ENCODE measurements at places on chromosomes 5 and 9. TPM values are rescaled to one million over a fixed set of nuclear protein-coding genes. Genes with fewer than 3 reads are reported as not detected.

DNA sequence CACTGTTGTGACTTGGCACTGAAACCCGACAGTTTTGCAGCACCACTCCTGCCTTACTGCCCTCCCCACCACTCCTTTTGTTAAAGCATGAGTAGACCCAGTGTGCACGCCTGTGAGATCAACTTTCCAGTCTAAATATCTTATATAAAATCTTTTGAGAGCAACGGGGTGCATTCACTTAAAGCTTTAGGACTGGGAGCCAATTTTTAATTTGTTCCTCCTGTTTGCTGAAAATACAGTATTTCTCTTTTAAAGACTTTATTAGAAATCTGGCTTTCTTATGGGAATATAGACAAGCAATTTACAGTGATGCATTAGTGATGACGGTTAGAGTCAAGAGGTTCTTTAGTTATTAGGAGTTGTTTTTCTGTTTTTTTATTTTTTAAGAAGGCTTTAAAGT, 397.5 kb downstream of the TMEM167A start:
- DNase-seq, result no peak

DNA sequence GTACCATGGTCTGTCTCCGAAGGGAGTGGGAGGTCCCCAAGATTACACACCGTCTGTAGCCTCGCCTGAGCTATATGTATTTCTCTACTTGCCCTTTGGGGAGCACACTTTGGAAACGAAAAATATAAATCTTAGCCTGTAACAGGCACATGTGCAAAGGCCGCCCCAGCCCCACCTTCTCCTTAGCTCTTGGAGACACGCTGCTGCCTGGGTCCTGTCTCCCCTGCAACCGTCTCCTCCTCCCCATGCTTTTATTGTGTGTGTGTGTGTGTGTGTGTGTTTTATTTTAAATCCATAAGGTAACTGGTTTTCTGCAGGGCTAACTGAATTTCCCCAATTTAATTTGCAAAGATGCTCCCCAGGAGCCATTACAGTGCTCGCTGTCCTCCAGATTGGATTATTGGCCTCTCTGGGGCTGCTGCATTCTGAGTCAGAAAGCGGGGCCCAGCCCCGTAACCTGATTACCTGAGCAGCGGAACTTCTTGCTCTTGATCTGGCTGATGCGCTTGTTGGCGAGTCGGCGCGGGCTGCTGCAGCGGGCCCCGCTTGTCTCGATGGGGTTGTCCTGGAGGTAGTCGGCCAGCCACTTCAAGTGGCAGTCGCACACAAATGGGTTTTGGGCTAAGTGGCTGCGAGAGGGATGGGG, 193.3 kb upstream of the PANK3 start:
- DNase-seq, result no peak

DNA sequence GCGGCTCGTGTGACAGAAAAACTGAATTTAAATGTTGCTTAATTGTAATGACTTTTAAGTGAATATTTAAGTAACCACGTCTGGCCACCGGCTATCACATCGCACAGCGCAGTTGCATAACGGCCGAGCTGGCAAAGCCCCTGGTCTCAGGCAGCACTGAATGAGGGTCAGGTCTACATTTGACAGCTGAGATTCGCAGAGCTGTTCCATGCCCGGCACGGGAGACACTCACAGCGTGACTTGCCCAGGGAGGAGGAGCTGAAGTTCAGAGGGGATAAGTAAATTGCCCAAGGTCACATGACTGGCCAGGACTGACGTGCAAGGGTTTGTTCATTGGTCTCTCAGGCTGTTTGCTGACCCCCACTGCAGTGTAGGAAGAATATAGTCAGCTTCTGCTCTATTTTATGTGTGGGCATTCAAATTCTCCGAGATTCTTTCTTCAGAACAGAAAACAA, 17.4 kb upstream of the COL5A1 start:
- peak; percentile 5 for DNase-seq

DNA sequence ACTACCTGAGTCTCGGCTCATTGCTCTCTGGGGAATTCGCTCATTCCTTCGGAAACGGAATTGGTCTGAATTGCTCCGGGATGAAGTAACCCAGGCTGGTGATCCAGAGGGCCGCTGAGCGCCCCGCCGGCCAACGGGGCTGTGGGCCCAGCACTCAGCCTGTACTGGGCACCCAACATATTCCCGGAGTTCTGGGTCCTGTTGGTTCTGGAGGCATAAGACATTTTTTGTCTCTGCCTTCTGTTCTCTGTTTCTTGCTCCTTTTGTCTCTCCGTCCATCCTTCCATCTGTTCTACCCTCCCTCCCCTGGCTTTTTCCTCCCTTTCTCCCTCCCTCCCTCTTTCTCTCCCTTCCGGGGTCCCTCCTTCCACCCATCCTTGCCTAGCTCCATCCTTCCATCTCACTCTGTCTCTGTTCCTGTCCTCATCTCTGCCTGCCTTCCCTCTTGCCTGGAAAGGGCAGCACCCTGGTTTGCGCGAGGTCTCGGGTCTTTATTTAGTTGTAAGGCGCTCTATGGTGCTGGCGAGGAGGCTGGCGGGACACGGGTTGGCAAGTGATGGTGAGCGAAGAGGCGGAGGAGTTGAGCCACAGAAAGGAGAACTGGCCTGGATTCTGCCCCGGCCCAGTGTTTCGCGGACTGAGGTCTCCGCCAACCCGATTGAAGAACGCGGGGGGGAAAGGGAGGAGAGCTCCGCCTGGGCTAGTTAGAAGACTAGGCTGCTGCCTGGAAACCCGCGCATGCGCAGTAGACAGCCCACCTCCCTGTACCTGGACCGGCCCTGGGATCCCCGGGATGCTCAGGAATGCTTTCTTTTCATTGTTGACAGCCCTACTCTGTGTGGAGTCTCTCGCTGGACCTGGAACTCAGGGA, 1468.0 kb downstream of the FOXD4L5 start:
- DNase-seq, result peak; percentile 90

DNA sequence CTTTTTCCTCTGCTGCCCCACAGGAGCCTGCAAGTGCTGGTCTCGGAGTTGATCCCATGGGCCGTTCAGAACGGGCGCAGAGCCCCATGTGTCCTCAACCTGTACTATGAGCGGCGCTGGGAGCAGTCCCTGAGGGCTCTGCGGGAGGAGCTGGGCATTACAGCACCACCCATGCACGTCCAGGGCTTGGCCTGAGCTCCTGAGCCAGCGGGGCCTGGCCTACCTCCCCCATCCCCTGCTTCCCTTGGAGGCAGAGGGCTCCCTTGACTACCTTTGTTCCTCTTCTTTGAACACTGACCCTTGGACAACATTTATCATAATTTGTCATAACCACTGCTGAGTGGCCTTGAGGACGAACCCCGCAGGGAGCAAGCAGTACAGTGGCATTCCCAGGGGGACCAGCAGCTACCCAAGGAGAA, 6.9 kb upstream of the SLC27A4 start:
- no peak for DNase-seq

- DNase-seq, result peak; percentile 90
These were observed 52.4 kb downstream of the AHRR start for GRCh38 chr5:373710-374602.

RNF208 gene
- total RNA-seq, result 13.9 TPM

GRCh38 chr9:4799033-4799430, 6.3 kb downstream of the RCL1 start:
- DNase-seq, result no peak

DNA sequence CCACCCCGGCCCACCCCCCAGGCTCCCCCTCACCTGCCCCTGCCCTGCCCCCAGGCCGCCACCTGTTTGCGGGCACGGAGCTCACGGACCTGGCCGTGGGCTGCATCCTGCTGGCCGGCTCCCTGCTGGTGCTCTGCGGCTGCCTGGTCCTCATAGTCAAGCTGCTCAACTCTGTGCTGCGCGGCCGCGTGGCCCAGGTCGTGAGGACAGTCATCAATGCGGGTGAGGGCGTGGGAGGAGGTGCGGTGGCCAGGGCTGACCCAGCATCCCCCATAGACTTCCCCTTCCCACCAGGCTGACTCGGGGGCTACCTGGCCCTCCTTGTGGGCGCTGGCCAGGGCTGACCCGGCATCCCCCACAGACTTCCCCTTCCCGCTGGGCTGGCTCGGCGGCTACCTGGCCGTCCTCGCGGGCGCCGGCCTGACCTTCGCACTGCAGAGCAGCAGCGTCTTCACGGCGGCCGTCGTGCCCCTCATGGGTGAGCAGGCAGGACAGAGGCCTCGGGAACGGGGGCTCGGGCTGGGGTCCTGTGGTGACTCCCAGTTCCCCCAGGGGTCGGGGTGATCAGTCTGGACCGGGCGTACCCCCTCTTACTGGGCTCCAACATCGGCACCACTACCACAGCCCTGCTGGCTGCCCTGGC, 3.5 kb downstream of the SLC34A3 start:
- no peak for DNase-seq

GRCh38 chr5:72815580-72816283, 729 bp upstream of the TNPO1 start:
- no peak for DNase-seq

DNA sequence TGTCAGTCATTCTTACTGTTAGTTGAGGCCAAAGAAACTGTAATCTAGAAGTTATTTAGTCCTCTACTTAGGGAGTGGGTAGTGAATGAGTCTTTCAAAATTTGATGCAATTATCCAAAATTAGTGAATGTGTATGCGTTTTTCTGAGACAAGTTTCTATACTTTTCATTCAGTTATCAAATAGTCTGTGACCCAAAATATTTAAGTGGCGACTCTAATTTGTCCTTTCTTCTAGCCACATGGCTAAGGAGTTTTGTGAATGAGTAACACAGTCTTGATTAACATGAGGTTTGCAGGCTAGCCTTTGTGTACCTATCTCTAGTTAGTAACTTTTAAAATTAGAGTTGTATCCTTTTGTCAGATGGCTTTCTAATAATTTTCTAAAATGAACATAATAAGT, 45.6 kb downstream of the COMMD10 start:
- DNase-seq, result no peak

DNA sequence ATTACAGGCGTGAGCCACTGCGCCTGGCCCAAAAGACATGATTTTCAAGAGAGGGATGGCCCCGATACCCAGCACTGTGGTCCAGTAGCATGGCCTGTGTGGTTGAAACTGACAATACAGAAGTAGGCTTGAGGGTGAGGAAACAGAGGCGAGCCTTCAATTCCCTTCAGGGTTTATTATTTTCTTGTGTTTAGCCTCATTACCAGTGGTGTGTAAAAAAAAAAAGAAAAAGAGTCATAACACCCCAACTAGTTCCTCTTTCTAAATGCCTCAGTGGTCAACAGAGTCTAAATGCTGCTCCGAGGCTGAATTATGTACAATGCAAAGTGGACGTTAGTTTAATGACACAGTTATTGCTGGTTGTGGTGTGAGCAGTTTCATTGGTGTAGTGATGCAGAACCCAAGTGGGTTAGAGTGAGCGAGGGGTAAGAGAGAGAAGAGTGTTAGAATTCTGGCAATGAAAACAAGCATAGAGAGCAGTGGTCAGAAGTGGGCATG, 58.8 kb downstream of the SNX30 start:
- DNase-seq, result no peak

- no peak for DNase-seq
These were observed 4.4 kb upstream of the GTF3C5 start for GRCh38 chr9:133026426-133026825.

PLAC8L1 gene
- 2.6 TPM for total RNA-seq

DNA sequence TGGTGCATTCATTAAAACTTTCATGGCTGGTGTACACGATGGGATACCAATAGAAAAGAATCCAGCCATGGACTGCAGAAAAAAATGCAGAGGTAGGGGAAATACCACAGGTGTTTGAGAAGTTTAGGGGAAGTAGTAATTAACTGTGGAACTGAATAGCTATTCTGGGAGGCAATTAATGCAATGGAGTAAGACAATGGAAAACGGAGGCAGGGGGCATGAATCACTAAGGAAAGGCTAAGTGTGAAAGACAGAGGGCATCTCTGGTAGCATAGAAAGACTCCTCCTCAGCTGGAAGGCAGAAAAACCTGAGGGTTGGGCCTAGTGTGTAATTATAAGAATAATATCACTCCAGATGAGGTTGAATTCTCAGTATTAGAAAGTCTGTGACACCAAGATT, 30.9 kb upstream of the NPR3 start:
- no peak for DNase-seq

GFI1B gene
- total RNA-seq, result not detected

DNA sequence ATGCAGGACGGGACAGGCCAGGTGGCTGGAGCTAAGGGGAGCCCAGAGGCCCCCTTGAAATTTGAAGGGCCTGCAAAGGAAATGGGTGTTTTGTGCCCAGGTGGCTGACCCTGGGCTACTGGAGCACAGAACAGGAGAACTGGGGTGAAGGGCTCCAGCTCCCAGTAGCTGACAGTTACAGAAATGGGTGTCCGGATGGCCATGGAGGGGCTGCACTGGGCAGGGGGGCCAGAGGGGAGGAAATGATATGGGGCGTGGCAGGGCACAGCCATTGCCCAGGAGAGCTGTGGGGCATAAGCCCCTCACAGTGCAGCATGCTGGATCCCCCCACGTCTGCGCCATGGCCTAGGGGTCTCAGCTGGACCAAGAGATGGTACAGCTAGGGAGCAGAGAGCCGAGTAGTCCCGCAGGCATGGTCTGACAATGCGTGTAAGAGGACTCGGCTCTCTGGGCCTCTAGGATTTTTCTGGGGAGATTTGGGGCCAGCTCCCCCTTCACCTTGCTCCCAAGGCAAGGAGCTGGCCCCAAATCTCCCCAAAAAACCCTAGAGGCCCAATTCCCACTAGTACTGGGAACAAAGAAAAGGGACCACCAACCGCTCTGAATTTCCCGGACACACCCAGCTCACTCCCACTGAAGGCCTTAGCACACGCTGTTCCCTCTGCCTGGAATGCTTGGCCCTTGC, 7.9 kb upstream of the CARD19 start:
- no peak for DNase-seq

- peak; percentile 93 for DNase-seq
These were observed 27.5 kb downstream of the SPARC start for GRCh38 chr5:151659001-151659754.

NUTM2G gene
- total RNA-seq, result not detected

GRCh38 chr9:74804018-74804385, 83.7 kb downstream of the TRPM6 start:
- DNase-seq, result no peak

ADAMTS16 gene
- total RNA-seq, result 27.6 TPM

- no peak for DNase-seq
These were observed 37.3 kb downstream of the STK10 start for GRCh38 chr5:172150514-172151425.

CTXN3 gene
- not detected for total RNA-seq

PFN3 gene
- not detected for total RNA-seq

All from mesothelial cell of epicardium (in vitro differentiated cells).